ENCODE measurements at places on chromosomes 12 and 14. TPM values are rescaled to one million over a fixed set of nuclear protein-coding genes. Genes with fewer than 3 reads are reported as not detected.

SCN8A gene
- total RNA-seq, result 0.48 TPM

ARF6 gene
- 56.3 TPM for total RNA-seq

NUAK1 gene
- 37.7 TPM for total RNA-seq

REP15 gene
- total RNA-seq, result 4.3 TPM

PTGER2 gene
- total RNA-seq, result 5.1 TPM

PROX2 gene
- total RNA-seq, result not detected

GOLGA3 gene
- total RNA-seq, result 91.2 TPM

CCDC177 gene
- not detected for total RNA-seq

KDM2B gene
- 12.8 TPM for total RNA-seq

CMA1 gene
- 2.8 TPM for total RNA-seq

LTBP2 gene
- total RNA-seq, result 363 TPM

GPR162 gene
- 16.6 TPM for total RNA-seq

RTL1 gene
- not detected for total RNA-seq

DNA sequence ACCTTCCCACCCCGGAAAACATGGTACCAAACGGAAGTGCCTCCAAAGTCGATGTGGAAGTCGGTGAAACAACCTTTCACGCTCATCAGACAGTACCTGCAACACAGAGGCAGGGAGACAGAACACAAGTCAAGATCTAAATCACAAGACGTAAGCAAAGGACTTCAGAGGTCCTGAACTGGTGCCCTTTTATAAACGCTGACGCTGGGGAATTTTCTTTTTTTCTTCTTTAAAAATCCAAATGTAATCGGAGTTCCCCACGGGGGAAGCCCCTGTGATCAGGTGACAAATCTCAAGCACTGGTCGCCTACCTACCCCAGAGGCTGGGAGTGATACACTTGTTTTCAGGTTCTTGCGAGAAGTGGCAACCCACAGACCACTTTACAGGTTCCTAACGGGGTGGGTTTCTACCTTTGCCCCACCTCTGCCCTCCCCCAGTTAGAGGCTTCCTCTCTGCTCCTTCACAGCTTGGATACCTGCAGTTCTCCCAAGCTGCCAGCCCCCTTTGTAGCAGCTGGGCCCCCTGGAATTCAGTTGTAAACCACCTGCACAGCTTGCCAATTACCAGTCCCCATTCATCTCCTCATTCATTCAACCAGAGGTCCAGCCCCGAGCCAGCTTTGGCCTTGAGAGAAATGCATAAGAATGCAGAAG, 46.2 kb downstream of the KDM2B start:
- H3K4me1 ChIP-seq, result no peaks in the 10 kb centered on the region
- no peak for DNase-seq
- H3K4me3 ChIP-seq, result no peak overlapping the region
- no peak overlapping the region for H3K27ac ChIP-seq

DNA sequence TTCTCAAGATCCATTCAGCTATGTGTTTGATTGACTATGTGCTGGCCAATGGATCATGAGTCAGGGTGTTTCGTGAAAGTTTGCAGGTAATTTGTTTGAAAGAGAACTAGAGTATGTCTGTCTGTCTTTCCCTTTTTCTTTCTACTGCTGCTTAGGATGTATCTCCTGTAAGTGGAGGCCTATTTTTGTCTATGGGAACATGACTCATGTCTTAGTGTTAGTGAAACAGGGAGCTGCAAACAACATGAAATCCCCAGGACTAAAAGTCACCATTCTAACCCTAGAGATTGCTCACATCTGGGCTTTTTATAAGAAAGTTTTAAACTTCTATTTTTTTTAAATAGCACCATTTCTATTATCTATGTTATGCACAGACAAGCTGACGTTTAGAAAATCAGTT, 333.0 kb downstream of the CCER1 start:
- H3K36me3 ChIP-seq, result no peaks in the 10 kb centered on the region
- H3K27me3 ChIP-seq, result no peaks in the 10 kb centered on the region
- no peak overlapping the region for H3K27ac ChIP-seq
- DNase-seq, result no peak

- DNase-seq, result no peak
- no peak overlapping the region for H3K27ac ChIP-seq
- no peak overlapping the region for H3K4me3 ChIP-seq
- H3K27me3 ChIP-seq, result no peaks in the 10 kb centered on the region
Observed at GRCh38 chr12:51924551-51925319, 17.4 kb downstream of the ACVRL1 start.

- H3K36me3 ChIP-seq, result no peaks in the 10 kb centered on the region
- DNase-seq, result peak; percentile 70
- H3K4me3 ChIP-seq, result peak overlapping the region; percentile 96
- H3K27me3 ChIP-seq, result no peaks in the 10 kb centered on the region
- peaks cover 4% of the 10 kb centered on the region for H3K4me1 ChIP-seq
- H3K27ac ChIP-seq, result peak overlapping the region; percentile 50
Observed at GRCh38 chr14:73785336-73785833, 66.2 kb upstream of the PTGR2 start.

DNA sequence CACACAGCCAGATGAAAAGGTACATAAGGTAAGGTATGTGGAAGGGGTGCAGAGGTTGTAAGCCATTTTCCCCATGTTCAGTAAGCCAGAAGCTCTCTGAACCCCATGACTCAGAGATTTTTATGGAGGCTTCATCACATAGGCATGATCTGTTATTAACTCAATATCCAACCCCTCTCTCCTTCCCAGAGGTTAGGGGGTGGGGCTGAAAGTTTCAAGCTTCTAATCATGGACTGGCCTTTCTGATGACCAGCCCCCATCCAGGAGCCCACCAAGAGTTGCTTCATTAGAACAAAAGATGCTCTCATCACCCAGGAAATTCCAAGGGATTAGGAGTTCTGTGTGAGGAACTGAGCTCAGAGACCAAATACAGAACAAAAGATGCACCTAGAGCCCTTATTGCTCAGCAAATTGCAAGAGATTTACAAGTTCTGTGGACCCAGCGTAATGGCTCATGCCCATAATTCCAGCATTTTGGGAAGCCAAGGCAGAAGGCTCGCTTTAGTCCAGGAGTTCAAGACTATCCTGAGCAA, 103.2 kb upstream of the DAAM1 start:
- H3K36me3 ChIP-seq, result no peaks in the 10 kb centered on the region
- H3K27me3 ChIP-seq, result no peaks in the 10 kb centered on the region
- H3K27ac ChIP-seq, result no peak overlapping the region
- DNase-seq, result no peak
- H3K4me3 ChIP-seq, result no peak overlapping the region
- no peaks in the 10 kb centered on the region for H3K4me1 ChIP-seq

GRCh38 chr14:68145036-68145435, 325.5 kb downstream of the RAD51B start:
- H3K27me3 ChIP-seq, result no peaks in the 10 kb centered on the region
- no peak overlapping the region for H3K27ac ChIP-seq
- no peaks in the 10 kb centered on the region for H3K36me3 ChIP-seq
- H3K4me3 ChIP-seq, result no peak overlapping the region
- H3K4me1 ChIP-seq, result peaks cover 2% of the 10 kb centered on the region

DNA sequence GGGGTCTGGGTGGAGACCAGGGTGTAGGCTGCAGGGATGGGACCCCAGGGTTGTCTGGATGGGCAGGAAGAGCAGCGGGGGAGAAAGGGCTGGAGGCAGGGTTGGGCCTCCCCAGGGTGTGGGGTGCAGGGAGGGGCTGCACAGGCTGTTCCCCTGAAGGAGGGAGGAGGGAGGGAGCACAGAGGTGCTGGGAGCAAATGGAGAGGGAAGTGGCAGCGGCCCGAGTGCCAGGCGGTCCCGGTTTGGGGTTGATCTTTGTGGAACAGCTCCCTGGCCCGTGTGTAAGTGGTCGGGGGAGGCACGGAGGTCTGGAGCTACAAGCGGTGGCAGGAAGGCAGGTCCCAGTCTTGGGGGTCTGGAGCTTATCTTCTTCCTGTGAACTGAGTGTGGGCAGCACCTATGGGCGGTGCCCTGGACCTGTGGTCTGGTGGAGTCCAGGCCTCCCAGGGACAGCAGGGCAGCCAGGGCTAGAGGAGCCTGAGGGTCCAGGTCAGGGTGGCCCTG, 391.6 kb downstream of the TMEM121 start:
- H3K4me3 ChIP-seq, result no peak overlapping the region
- no peaks in the 10 kb centered on the region for H3K36me3 ChIP-seq
- no peaks in the 10 kb centered on the region for H3K4me1 ChIP-seq
- H3K27me3 ChIP-seq, result no peaks in the 10 kb centered on the region

GRCh38 chr14:53491884-53492277, 338.8 kb upstream of the DDHD1 start:
- H3K27me3 ChIP-seq, result no peaks in the 10 kb centered on the region
- H3K4me3 ChIP-seq, result no peak overlapping the region
- H3K27ac ChIP-seq, result no peak overlapping the region
- no peak for DNase-seq
- H3K4me1 ChIP-seq, result no peaks in the 10 kb centered on the region
- H3K36me3 ChIP-seq, result no peaks in the 10 kb centered on the region

GRCh38 chr12:67222302-67222701, 46.9 kb upstream of the CAND1 start:
- H3K4me3 ChIP-seq, result no peak overlapping the region
- H3K4me1 ChIP-seq, result no peaks in the 10 kb centered on the region
- no peaks in the 10 kb centered on the region for H3K36me3 ChIP-seq
- H3K27ac ChIP-seq, result no peak overlapping the region
- DNase-seq, result no peak

GRCh38 chr12:74441872-74442271, 95.8 kb upstream of the ATXN7L3B start:
- H3K27ac ChIP-seq, result no peak overlapping the region
- no peak for DNase-seq
- H3K4me1 ChIP-seq, result no peaks in the 10 kb centered on the region
- no peaks in the 10 kb centered on the region for H3K36me3 ChIP-seq
- H3K27me3 ChIP-seq, result no peaks in the 10 kb centered on the region
- H3K4me3 ChIP-seq, result no peak overlapping the region

GRCh38 chr14:54591461-54591860, 24.5 kb downstream of the SAMD4A start:
- no peaks in the 10 kb centered on the region for H3K36me3 ChIP-seq
- H3K27me3 ChIP-seq, result no peaks in the 10 kb centered on the region
- DNase-seq, result no peak
- no peak overlapping the region for H3K4me3 ChIP-seq
- H3K4me1 ChIP-seq, result peaks cover 17% of the 10 kb centered on the region
- H3K27ac ChIP-seq, result no peak overlapping the region

GRCh38 chr12:112325157-112325556, 57.1 kb downstream of the HECTD4 start:
- no peaks in the 10 kb centered on the region for H3K36me3 ChIP-seq
- H3K4me1 ChIP-seq, result no peaks in the 10 kb centered on the region
- no peak overlapping the region for H3K4me3 ChIP-seq
- no peak for DNase-seq

GRCh38 chr12:77060883-77061240, 4.5 kb downstream of the E2F7 start:
- no peaks in the 10 kb centered on the region for H3K4me1 ChIP-seq
- H3K4me3 ChIP-seq, result no peak overlapping the region
- H3K27ac ChIP-seq, result no peak overlapping the region
- H3K27me3 ChIP-seq, result no peaks in the 10 kb centered on the region

- H3K27ac ChIP-seq, result no peak overlapping the region
- H3K4me1 ChIP-seq, result no peaks in the 10 kb centered on the region
- no peak overlapping the region for H3K4me3 ChIP-seq
Observed at GRCh38 chr14:79443602-79444001, 767.7 kb downstream of the DIO2 start.

GRCh38 chr14:65738339-65738738, 325.8 kb downstream of the FUT8 start:
- no peaks in the 10 kb centered on the region for H3K36me3 ChIP-seq
- no peaks in the 10 kb centered on the region for H3K27me3 ChIP-seq
- no peak overlapping the region for H3K4me3 ChIP-seq
- no peaks in the 10 kb centered on the region for H3K4me1 ChIP-seq

- peaks cover 1% of the 10 kb centered on the region for H3K36me3 ChIP-seq
- peak; percentile 91 for DNase-seq
- H3K27me3 ChIP-seq, result no peaks in the 10 kb centered on the region
Observed at GRCh38 chr12:106246891-106247673, 738 bp downstream of the CKAP4 start.

DNA sequence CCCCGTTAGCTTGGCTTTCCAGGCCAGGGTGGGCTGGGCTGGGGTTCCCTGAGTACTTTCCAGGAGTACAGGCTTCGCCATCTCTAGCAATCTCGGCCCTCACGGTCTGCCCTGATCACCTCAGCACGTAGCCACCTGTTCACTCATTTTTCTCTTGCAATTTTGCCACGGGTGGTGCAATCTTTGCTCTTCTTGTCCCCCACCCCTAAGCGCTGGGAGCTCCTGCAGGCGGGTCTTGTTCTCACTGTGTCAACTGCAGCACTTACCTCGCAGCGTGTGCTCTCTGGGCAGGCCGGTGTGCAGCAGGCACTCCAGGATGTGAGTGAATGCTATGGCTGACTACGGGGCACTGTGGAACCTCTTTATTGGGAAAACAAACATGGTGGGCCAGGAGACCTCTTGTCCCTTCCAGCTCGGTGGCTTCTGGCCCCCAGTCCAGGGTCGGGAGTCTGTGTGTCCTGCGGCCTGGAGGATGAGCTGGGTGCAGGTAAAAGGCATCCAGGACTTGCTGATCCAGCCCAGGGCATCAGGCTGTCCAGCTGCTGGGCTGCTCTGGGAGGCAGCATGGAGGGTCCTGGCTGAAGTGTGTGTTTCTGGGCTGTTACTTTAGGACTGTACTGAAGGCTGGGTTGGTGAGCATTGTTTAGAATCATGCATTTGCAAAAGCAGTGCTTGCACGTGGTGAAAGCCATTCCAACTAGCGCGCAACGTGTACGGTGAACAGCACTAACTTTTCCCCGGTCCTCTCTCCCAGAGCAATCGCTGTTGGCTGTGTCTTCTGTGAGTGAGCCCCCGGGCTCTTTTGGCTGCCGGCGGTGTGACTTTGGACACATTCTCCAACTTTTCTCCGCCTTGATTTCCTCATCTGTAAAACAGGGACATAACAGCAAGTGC, 1.5 kb upstream of the ULK1 start:
- H3K36me3 ChIP-seq, result no peaks in the 10 kb centered on the region
- peak; percentile 44 for DNase-seq
- H3K27me3 ChIP-seq, result no peaks in the 10 kb centered on the region

GRCh38 chr12:120247621-120248030, 17.9 kb downstream of the PXN start:
- no peaks in the 10 kb centered on the region for H3K36me3 ChIP-seq
- no peak for DNase-seq
- H3K27ac ChIP-seq, result no peak overlapping the region
- no peaks in the 10 kb centered on the region for H3K27me3 ChIP-seq
- no peaks in the 10 kb centered on the region for H3K4me1 ChIP-seq
- no peak overlapping the region for H3K4me3 ChIP-seq

DNA sequence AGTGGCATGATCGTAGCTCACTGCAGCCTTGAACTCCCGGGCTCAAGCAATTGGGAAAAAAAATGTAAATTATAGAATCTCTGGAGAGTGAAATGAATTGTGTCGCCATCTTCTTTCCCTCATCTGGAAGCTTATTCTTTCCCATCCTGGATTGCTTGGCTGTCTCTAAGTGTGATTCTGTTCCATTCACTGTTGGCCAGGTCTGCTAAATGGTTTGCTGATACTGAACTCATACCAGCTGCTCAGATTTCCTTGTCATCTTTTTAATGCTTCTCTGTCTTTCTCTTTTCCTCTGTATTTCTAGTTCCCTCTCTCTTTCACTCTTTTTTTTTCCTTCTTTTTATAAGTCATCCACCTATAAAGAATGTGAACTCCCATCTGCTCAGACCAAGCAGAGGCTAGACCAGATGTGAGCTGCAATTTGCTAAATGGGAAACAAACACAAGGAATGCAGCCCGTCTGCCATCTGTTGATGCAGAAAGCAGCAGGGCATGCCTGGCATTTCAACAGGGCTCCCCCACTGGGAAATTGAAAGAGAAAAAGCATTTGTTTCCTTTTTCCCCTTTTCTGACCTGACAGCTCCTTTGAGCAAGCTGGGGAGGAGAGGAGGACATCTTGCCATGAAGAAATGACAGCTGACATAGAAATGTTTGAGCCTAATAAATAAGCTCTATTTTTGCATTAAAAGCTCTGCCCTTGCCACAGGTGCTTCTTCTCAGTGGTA, 1823.6 kb upstream of the FLRT2 start:
- no peaks in the 10 kb centered on the region for H3K4me1 ChIP-seq
- no peak for DNase-seq
- no peaks in the 10 kb centered on the region for H3K36me3 ChIP-seq
